ENCODE measurements at places on chromosomes 12 and 14.

GRCh38 chr12:47825173-47825639 lies 5.5 kb upstream of the HDAC7 start:
- no peak for DNase-seq

GRCh38 chr12:14387219-14387871 lies 21.9 kb downstream of the ATF7IP start:
- no peak for DNase-seq

- no peak for DNase-seq
Observed at GRCh38 chr14:65471038-65471878, 58.7 kb downstream of the FUT8 start.

GRCh38 chr12:56724701-56724971 lies 463 bp downstream of the NACA start:
- DNase-seq = no peak

DNA sequence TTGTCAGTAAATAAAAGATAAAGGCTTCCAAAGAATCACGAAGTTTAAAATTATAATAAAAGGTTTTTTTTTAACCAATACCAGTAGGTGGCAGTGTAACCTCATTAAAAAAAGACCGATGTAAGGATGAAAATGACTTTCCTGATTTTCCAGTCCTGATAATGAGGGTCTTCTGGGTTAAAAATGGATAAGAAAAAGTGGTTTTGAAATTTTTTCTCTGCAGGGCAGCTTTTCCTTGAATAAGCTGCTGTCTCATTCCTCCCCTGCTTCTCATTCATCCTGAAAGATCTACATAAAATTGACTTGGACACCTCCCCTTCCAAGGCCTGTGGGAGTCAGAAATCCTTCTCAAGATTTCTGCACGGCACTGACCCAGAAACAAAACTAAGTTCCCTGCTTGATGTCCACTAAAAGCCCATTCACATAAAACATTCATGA lies 58.9 kb upstream of the FBXO33 start:
- DNase-seq = no peak

DNA sequence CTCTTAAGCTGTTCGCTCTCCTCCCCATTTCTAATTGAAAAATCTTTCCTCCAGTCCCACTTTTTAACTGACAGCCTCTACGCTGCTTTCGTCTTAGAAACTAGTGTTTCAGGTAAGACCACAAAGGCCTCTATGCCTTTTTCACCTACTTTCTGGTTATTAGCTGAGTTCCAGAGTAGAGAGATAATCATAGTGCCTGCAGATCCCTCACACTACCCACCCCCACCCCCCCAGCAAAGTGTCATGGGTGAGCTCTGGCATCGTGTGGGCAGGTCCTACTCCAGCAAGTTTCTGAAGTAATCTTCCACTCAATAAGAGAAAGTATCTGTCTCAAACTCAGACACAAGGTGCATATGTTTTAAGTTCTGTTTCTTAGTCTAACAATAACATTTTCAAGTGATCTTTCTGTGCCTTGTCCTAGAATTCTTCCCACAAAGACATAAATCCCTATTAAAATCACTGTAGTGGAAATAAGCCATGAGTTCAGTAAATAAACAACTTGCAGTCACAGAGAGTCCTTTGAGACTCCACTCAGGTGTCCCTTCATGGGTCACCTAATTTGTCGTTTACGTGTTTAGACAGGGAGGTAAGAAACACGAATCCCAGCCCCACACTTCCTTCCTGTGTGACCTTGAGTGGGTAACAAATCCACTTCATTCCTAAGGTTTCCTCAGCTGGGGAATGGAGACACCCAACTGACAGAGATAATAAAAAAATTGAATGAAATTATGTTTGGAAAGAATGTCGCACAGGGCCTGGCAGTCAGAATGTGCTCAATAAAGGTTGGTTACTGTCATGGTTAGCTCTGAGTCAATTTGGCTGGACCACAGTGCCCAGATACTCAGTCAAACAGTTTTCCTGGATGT lies 228.9 kb upstream of the CAND1 start:
- no peak for DNase-seq

DNA sequence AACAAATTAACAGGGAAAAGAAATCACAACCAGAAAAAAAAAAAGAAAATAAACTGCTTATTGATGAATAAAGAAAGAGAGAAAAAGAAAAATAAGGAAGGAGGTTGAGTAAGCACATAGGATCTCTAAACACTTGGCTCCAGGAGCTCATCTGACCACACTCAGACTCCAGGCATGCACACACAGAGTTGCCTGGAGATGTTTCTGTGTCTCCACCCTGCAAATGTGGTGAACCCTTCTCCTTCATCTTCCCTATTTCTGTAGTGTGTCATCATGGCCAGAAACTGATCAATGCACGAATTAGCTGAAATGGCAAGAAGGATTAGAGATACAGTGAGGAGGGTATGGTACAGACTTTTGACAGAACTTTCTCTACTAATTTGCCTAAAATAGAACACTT lies 20.2 kb downstream of the OR4N2 start:
- DNase-seq = no peak

GRCh38 chr14:75542588-75543091 lies 20.4 kb downstream of the BATF start:
- DNase-seq = peak; percentile 39

DNA sequence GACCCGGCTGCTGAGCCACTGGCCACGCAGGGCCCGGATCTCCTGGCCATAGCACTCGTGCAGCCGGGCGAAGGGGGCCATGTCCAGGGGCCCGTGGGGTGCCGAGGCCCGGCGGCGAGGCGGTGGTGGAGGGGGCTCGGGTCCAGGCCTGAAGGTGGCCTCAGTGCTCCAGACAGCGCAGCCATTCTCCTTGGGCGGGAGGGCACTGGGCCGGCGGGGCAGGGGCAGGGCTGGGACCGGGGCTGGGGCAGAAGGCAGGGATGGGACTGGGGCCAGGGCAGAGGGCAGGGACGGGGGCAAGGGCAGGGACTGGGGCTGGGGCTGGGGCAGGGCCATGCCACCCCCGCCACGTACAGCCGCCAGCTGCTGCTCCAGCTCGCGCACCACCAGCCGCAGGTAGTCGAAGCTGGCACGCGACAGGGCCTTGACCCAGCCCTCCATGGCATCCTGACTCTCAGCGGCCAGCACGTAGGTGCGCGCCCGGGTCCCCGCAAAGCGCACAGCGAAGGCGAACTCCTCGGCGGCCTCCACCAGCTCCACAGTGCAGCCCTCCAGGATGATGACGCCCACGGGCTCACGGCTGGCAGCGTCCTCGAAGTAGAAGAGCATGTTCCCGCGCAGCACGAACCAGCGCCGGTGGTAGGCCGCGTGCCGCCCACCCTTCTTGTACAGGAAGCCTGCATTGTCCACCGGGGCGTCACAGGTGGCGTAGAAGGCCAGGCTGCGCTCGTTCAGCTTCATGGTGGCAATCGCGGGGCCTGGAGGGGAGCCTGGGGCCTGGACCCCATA lies 6.0 kb downstream of the PHETA1 start:
- no peak for DNase-seq

- DNase-seq = no peak
Observed at GRCh38 chr12:13443498-13443897, 247.0 kb downstream of the EMP1 start.

GRCh38 chr12:29771786-29772185 lies 12.0 kb downstream of the TMTC1 start:
- DNase-seq = no peak

DNA sequence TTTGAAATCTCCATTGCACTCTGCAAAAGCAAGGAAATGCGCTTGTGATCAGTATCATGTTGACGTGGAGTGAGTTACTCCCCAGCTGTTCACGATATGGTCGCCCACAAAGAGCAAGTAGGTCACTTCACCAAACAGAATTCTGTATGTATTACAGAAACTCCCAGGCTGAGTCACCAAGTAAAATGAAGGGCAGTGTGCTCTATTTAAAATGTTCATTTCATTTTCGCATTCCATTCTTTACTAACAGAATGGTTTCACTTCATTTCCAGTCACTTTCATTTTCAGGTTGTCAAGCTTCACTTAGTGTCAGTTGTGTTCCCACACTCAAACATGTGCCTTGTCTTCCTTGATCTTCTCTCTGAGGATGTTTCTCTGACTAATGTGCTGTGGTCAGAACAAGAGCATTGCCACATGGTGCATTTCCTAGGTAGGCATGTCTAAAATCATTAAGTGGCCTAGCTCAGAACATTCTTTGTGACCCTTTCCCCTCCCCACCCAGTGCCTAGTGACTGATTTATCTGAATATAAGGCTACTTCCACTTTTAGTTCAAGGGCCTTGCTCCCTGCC lies 391.2 kb downstream of the RAD51B start:
- DNase-seq = no peak

GRCh38 chr14:94462219-94462551 lies 9.6 kb upstream of the SERPINA11 start:
- DNase-seq = no peak

DNA sequence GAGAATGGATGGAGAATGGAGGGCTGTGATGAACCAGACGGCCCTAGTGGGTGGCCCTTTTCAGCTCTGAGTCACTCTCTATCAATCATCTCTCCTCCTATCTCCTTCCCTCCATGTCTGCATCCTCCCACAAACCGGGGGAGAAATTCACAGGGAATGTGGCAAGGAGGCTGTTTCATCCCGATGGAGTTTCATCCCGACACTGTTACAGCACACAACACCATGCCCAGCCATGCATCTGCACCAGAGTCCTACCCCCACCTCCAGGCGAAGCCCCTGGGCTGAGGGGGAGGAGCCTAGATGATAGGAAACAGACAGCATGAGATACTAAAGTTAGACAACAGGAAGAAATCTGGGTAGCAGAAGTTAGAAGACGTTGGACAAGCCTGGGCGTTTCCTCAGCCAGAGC lies 20.8 kb downstream of the SLC8B1 start:
- no peak for DNase-seq

- no peak for DNase-seq
Observed at GRCh38 chr14:67833403-67833802, 13.8 kb downstream of the RAD51B start.

DNA sequence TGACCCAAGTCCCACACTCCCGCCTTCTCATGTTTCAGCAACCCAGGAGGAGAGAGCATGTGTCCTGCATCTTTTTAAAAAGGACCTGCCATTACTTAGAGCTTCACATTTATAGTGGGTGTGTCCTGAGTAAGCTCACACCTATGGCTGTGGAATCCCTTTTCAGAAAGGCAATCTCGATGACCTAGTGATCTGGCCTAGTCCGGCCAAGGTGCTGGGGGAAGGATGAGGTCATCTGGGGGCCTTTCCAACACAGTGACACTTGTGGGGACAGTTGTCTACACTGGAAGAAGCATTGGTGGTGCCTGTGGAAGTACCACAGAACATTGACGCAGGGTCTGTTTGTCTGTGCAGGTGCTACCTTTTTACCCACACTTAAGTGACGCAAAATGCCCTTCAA lies 8.2 kb downstream of the TCP11L2 start:
- no peak for DNase-seq

DNA sequence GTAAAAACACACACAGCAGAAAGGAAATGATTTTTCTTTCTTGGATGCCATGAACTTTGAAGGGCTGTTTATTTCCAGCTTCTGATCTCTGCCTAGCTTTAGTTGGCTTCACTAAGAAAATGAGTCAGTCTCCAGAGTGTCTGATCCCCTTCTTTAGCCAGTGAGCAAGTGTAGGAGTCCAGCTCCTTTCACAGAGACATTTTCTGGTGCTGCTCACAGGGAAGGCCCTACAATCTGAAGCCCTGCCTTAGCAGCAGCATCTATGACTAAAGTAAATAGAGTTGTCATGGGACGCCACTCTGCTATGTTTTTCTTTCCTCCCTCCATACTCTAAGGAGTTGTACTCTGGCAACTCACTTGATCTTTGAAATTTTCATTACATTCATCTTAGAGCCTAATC lies 103.5 kb downstream of the RPAP3 start:
- DNase-seq = no peak

DNA sequence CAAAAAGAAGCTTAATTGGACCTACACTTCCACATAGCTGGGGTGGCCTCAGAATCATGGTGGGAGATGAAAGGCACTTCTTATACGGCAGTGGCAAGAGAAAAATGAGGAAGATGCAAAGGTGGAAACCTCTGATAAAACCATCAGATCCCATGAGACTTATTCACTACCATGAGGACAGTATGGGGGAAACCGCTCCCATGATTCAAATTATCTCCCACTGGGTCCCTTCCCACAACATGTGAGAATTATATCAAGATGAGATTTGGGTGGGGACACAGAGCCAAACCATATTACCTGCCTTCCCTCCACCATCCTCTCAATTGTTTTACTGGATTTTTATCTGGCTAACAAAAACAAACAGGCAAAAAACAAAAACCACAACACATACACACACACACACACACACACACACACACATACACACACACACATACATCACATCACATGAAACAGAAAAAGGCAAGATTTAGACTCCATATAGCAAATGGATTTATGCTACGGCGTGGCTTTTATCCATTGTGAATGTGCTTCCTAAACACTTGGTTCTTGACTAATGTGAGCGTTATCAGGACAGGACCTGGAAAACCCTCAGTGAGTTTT lies 66.7 kb downstream of the ZFP36L1 start:
- no peak for DNase-seq

DNA sequence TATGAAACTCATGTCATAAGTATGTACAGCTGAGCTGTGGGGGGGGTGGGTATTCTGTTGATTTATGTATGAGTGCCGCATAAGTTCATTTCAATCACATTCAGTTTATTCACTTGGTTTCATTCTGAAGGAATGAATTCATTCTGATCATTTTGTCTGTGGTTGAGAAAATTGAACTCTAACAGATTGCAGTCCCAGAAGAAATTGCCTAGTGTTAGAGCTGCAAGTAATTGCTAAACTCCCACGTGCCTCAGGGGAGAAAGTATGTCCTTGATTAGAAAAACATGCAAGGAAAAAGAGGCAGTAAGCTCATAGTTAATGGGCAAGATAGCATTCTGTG lies 442.4 kb upstream of the MGAT4C start:
- no peak for DNase-seq

GRCh38 chr12:84607170-84607819 lies 305.3 kb downstream of the SLC6A15 start:
- DNase-seq = no peak

GRCh38 chr12:11786638-11787365 lies 137.3 kb downstream of the ETV6 start:
- DNase-seq = no peak

- no peak for DNase-seq
Observed at GRCh38 chr12:123369229-123369628, 4.6 kb upstream of the SBNO1 start.

DNA sequence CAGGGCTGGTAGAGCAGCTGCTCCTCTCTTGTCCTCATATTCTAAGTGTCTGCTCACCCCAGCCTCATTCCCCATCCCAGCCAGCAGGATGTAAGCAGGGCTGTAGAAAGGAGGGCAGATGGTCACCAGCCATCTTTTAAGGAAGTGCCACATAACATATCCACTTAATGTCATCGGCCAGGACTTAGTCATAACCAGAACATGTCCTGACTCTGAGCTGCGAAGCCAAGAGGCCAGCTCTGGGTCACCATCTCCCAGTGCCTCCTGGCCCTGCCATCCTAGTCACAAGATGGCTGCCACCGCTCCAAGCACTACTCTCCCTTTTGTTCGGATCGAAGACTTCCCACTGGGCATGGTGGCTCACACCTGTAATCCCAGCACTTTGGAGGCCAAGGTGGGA lies 123.9 kb downstream of the PLXNC1 start:
- DNase-seq = no peak

GRCh38 chr12:93438266-93439050 lies 3.3 kb downstream of the UBE2N start:
- DNase-seq = no peak

Measured in liver (tissue), 10 donors.